NCI-H1694 treated with DMSO at 0.1 percent for 48 hours (cell line): ENCODE measurements at places on chromosomes 6 and 20.
A peak's percentile ranks its signal among the peaks of the same experiment; 100 is the strongest.

GRCh38 chr6:29494131-29494530 is 6.4 kb upstream of the MAS1L start:
- DNase-seq: no peak

GRCh38 chr6:5813625-5814027 is 193.1 kb downstream of the NRN1 start:
- DNase-seq: no peak

DNA sequence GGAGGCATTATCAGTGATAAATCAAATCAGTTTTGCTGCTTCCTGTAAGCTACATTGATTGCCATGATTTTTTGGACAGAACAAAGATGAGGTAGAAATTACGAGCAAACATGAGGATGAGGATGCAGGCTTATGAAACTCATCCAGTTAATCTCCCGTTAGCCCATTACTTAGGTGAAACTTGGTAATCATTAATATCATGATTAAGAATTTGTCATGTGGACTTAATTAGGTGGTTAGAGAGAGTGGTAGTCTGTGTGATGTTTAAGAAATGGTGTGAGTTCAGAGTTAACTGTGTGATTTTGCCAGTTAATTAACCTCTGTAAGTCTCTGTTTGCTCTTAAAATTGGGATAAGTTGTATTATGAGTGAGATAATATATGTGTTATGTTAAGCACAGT is 62.0 kb downstream of the TSPYL4 start:
- DNase-seq: no peak

GRCh38 chr6:79713701-79714322 is 82.7 kb downstream of the SH3BGRL2 start:
- peak; percentile 47 for DNase-seq

- no peak for DNase-seq
These were observed 51.9 kb downstream of the FAM120B start for GRCh38 chr6:170358496-170358895.

DNA sequence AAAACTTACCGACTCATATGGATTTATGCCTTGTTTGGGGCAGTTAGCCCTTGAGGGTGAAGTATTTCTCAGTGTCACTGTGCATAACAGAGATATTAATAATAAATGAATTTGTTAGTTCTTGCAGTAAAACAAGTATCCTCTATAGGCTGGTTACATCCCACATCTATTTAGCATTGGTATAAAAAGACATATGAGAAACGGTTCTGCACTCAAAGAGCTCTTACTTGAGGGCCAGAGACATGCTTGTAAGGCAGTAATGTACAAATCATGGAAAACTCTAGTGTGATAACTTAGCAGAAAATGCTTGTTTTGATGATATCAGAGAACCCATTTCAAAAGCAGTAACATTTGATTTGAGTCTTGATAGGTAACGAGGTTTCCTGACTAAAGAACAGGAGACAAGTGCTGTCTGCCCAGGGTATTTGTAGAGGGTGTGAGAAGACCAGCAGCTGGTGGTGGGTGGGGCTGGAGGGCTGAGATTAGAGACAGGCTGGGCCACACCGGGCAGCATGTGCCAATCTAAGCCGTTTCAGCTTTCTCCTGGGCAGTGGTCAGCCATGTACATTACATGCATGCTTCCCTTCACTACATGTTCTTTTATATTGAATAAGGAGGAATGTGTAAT is 46.3 kb downstream of the TULP4 start:
- no peak for DNase-seq

DNA sequence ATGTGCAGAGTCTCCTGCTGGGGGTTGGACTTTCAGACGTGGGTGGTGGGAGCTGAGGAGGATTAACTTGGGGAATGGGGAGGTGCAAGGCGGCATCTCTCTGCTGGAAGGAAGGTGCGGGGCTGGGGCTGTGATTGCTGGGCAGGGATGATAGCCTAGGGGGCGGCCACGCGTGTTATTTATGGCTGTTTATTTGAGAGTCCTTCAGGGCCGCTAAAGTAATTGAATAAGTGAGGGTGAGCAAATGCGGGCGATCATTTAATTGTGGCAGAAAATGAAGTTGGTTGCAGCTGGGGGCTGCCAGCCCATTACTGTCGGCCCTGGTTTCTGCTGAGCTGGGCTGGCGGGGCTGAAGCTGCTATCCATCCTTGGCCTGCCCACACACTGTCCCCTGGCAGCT is 7.5 kb upstream of the IP6K3 start:
- no peak for DNase-seq

- no peak for DNase-seq
These were observed 133.7 kb downstream of the RCAN2 start for GRCh38 chr6:46357591-46357990.

- DNase-seq: no peak
These were observed 1.2 kb upstream of the ZNF76 start for GRCh38 chr6:35258336-35258735.

GRCh38 chr6:56995347-56995902 is 40.5 kb downstream of the BEND6 start:
- DNase-seq: no peak

DNA sequence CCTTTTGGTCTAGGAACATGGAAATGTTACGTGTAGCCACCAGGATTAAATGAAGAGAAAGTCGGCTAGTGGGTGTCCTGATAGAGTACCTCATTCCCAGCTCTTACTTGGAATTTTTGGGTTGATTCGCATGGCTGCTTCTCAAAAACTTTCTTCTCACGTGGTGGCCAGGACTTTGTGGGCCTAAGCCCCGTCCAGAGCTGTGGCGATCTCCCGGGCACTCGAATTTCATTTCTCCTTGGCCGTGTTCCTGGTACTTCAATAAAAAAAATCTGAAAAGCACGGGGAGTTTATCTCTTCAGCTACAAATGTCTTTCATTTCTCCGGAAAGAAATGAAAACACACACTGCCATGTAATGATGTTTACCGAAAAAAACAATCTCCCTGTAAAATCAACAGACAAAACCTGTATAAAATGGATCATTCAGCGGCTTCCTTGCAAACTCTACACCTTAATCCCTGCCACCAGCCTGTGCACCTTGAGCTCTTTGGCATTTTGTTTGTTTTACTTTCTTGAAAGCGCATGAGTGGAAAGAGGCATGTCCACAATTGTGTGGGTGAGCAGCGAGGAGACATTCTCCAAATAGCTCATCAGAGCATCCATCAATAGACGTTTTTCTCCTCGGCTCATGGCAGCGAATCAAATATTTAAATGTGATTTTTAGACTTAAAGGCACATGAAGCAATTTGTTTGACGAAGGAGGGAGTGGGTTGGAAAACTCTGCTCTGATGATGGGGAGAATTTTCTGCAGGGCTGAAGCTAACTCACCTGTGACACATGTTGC is 173.1 kb downstream of the TFAP2C start:
- DNase-seq: no peak

DNA sequence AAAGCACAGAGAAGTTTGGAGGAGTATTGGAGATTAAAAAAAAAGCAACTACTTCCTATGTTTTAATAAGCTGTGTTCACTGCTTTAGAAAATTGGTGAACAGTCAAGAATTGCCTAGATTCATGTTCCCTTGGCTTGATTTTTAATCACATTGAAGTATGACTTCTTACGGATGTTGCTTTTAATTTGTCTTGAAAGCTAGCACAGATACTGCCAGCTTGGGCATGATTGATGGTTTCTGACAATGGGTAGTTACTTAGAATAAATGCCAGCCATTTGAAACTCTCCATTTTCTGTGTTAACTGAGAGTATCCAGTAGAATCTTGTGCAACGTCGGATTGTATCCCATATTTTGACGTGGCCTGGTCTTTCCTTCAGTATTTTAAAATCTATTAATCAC is 178.0 kb downstream of the DTNBP1 start:
- DNase-seq: no peak

- DNase-seq: no peak
These were observed 21.8 kb upstream of the UFL1 start for GRCh38 chr6:96499781-96500180.

DNA sequence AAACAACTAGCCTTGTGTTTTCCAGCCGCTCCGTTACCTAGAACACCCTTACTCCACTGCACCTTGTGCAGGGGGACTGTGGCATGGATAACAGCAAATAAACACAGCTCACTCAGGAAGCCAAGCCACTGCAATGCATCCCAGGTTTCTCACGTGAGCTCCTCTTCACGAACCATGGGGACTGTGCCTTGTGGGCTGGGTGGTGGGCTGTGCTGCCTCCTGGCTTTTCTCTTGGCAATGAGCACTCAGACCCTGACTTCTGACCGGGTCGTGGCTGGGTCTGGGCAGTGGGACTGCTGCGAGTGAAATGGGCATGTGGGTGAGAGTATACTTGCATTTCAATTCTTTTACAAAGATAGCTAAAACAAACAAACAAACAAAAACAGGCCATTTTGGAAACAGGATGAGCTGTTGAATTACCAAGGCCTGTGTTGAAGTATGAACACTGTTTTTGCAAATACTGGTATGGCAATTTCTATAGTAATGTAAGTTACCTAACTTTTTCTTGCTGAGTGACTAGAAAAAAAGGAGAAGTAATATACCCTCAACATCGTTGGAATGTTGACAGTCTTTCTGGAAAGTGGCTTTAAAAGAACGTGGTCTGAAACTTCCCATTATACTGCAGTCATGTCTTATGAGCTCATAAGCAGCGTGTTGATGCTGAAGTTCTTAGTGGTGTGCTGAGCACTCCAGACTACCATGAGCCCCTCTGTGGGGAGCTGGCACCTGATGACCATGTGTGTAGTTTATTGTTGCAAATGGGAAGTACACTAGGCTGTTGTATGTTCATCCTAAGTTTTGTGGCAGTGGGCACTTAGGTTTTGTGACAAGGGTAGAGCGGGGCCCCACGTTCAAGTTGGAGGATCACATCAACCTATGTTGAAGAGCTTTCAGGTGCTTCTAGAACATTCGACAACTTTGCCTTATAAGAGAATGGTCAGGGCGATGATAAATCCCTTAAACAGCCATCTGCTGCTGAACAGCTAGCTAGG is 120.4 kb downstream of the ARMC2 start:
- no peak for DNase-seq

GRCh38 chr6:37947468-37947867 is 127.9 kb downstream of the ZFAND3 start:
- no peak for DNase-seq

- DNase-seq: no peak
These were observed 13.5 kb downstream of the DHX35 start for GRCh38 chr20:38975539-38976120.

GRCh38 chr6:131792091-131792496 is 15.7 kb upstream of the ENPP1 start:
- DNase-seq: no peak

- no peak for DNase-seq
These were observed 106.8 kb upstream of the PREP start for GRCh38 chr6:105509506-105510331.

DNA sequence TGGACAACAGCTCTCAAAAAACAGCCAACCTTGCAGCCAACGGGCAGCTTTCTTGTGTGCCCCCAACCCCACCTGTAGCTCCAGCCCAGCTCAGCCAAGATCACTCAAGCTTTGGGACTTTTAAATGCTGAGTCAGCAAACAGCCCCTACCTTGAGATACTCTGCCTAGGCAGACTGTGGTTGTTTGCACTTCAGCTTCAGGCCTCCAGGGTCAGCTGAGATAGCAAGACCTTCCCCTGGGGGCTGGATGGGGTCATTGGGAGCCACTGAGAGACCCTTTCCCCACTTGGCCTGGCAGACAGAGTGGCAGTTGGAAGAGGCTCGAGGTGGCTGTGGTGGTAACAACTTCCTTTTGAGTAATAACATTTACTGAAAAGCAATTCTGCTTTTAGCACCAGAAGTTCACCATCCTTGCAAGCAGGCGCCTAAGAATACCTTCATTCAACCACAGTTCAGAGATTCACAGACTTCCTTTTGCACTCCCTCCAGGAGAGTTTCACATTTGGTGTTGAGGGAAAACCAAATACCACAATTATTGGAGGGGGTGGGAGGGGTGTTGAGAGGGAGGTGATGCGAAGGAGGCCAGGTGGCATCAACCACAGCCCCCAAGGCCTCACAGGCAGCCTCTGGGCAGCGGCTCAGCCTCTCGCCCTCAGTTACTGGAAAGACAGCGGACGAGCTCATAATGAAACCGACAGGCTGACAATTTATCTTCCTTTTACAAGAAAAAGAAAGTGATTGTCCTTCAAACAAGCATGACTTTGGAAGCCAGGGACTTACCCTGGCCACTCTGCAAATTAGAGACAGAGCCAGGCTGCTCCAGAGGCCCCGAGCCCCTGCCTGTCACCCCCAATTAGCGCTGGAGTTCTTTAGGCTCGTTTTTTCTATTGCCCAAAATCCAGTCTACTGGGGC is 148.1 kb downstream of the CEBPB start:
- peak; percentile 7 for DNase-seq

DNA sequence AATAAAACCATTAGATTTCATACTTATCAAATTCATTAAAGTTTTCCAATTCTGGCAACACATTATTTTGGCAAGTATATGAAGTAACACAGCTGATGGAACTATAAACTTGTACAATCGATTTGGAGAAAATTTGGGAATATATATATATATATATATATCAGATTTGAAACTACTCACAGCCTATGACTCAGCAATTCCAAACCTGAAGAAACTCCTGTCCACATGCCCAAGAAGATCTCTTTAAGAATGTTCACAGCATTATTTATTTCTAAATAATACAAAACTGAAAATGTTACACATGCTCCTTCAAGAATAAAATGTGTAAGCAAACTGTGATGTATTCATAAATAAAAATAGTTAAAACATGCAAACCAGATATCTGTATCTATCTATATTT is 270.1 kb downstream of the TFAP2A start:
- DNase-seq: no peak

DNA sequence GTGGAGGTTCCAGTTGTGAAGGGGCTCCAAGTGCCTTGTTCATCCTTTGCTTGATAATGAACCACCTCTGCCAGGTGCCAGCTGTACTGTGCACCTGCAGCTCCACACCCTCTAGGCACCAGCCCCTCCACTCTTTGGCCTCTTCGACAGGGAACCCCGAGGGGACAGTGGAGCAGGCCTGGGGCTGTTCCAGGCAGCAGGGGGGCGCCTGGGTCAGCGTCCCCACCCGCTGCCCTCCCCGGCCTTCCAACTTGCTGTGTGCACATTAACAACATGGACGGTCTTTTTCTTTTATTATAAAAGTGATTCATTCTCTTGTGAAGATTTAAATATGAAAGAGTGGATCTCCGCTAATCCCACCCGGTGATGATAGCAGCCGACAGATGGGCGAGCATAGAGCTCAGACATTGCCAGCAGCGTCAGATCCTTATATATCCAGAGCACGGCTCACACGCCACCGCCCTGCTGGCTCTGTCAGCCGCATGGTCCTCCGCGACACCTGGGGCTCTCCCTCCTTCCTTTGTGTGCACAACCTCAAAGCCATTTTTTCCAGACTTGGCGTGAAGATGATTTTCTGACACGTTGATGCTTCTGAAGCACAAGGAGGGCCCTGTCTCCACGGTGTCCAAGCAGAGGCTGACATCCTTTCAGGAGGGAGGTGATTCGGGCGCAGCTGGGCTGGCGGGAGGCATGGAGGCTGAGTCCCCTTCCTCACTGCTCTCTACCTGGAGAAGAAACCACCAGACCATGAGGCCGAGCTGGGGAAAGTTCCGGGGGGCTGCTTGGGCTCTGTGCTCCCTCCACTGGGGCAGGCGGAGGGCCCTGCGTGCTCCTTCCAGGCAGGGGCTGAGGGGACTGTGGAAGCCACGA is 22.2 kb upstream of the MRGBP start:
- peak; percentile 78 for DNase-seq

GRCh38 chr20:10994991-10995700 is 321.3 kb upstream of the JAG1 start:
- no peak for DNase-seq
